ENCODE measurements at places on chromosomes 3 and 15. TPM values are rescaled to one million over a fixed set of nuclear protein-coding genes. Genes with fewer than 3 reads are reported as not detected.
A peak's percentile ranks its signal among the peaks of the same experiment; 100 is the strongest.

The EXOG gene
- total RNA-seq: 19.5 TPM

The IL5RA gene
- 3.9 TPM for total RNA-seq

The NR2E3 gene
- total RNA-seq: not detected

The PYGO1 gene
- total RNA-seq: 14.9 TPM

The MAN2C1 gene
- 125 TPM for total RNA-seq

DNA sequence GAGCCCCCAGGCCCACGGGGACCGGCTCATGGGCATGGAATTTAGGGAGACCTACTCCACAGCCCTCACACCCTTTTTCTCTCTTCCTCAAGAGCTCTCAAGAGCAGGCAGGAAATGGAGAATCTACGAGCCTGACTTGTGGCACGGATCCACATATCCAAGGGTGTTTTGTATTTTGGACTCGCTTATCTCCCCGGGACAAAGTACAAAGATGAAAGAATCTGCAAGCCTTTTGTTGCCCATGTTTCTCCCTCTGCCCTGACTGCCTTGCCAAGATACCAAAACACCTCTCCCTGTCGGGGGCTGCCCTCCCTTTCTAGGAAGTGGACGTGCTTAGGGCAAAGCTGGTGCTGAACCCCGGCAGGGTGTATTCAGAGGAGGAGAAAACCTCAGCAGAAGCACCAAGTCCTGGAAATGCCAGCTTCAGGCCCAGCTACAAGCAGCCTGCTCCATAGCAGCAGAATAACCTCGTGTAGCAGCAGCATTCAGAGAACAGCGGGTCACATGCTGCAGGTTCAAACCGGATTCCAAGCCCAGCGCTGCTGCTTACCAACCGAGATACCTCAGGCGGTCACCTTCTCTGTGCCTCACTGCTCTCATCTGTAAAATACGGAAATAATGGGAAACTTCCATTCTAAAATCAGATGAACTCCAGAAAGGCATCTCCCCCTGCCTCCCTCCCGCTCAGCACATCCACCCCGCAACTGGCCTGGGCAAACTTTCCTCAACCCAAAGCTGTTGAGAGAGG lies 35.2 kb downstream of the DNASE1L3 start:
- peak; percentile 60 for DNase-seq

All from umbilical cord (tissue), 2 donors.